ENCODE measurements at places on chromosomes 6 and 20. TPM values are rescaled to one million over a fixed set of nuclear protein-coding genes. Genes with fewer than 3 reads are reported as not detected.

DNA sequence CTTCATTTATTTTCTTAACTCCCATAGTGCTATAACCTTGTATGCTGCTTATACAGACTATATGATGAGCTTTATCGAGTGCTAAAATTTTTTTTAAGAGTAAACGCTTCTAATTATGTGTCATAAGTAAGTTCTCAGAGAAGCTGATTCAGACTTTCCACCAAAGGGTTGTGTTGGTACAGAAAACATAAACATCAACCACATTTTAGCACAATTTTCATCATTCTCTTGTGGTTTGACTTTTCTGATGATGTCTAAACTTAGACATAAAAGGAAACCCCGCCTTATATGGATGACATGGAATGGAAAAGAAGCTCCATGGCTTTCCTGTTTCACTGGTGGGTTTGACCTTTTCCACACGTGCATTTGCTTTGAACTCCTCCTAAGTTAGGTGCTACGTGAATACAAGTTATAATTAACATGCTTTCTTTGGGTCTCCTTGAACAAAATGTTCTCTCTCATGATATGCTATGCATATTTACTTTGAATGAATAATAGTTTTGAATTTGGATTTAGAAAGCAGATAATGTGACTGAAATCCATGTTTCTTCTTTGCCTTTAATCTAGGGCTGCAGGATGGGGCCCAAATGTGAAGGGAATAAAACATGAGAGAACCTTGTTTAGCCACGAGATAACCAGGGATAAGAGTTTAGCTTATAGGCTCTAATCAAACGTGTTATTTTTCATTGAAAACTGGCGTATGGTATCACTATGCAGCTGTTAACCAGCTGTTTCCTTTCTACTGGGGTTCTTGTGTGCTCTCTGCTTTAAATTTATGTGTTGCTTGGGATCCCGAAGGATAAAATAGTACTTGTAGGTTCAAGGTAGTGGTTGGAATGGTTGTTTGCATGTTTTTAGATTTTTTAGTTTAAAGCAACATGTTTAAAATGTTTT is 127.1 kb upstream of the AHI1 start:
- no peaks in the 10 kb centered on the region for H3K36me3 ChIP-seq
- H3K4me3 ChIP-seq: no peak overlapping the region
- no peaks in the 10 kb centered on the region for H3K27me3 ChIP-seq
- H3K4me1 ChIP-seq: no peaks in the 10 kb centered on the region
- DNase-seq: no peak

DNA sequence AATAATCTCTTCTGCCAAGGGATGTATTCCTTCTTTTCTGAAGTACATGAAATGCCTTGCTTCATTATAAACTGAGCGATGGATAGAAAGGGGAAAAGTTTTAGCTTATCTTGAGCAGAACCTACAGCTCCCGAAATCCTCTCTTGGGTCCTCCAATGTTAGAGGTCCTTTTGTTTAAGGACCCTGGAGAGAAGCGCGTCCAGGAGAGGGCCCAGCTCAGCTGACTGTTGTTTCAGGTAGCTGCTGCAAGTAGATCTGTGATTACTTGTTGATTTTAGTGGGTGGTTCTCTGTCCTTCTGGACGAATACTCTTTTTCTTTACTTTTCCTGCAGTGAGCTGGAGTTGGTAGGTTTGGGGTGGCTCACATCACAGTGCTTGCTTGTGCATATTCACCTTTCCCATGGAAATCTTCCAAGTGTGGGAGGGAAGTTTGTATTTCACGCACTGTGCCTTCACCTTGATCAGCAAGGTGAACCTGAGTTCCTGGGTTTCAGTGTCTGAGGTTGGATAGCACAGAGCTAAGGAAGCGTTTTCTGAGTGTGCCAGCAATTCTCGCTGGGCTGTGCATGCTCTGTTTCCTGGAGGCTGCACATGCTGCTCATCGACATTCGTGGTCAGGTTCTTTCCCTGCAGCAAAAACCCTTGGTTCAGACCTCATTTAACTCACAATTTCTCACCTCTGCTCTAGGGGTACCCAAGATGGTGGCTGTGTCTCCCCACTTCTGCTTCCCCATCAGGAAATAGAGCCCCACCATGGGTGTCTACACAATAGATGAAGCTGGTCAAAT is 176.3 kb downstream of the JARID2 start:
- no peak overlapping the region for H3K27ac ChIP-seq
- H3K4me1 ChIP-seq: peaks cover 2% of the 10 kb centered on the region

GRCh38 chr6:139324301-139324555 is 32.4 kb upstream of the TXLNB start:
- no peaks in the 10 kb centered on the region for H3K36me3 ChIP-seq
- H3K4me3 ChIP-seq: no peak overlapping the region
- H3K4me1 ChIP-seq: no peaks in the 10 kb centered on the region
- no peak overlapping the region for H3K27ac ChIP-seq
- no peaks in the 10 kb centered on the region for H3K27me3 ChIP-seq

- no peaks in the 10 kb centered on the region for H3K36me3 ChIP-seq
- no peak overlapping the region for H3K27ac ChIP-seq
- H3K27me3 ChIP-seq: no peaks in the 10 kb centered on the region
- H3K4me3 ChIP-seq: no peak overlapping the region
These were observed 88.3 kb downstream of the IYD start for GRCh38 chr6:150456902-150457643.

DNA sequence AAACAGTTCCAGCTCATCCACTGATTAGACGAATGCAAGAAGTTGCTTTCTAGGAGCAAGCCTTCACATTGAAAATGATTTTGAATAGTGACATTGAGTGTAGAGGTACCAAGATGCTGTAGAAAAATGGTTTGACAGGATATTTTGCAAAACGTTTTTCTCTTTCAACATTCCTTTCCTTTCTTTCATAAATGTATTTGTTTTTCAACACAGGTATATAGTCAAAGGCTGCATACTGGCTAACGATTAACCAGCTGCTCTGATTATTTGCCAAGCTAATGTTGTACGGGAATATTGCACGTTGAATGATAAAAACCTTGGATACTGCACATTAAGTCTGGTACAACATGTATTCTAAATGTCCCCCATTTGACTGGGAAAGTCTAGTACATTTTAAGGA is 78.8 kb upstream of the TENT5A start:
- no peaks in the 10 kb centered on the region for H3K4me1 ChIP-seq
- H3K4me3 ChIP-seq: no peak overlapping the region
- no peaks in the 10 kb centered on the region for H3K27me3 ChIP-seq
- no peaks in the 10 kb centered on the region for H3K36me3 ChIP-seq
- no peak overlapping the region for H3K27ac ChIP-seq

- DNase-seq: no peak
- no peaks in the 10 kb centered on the region for H3K27me3 ChIP-seq
- no peaks in the 10 kb centered on the region for H3K36me3 ChIP-seq
These were observed 10.8 kb upstream of the POU3F2 start for GRCh38 chr6:98823428-98824161.

- no peak overlapping the region for H3K4me3 ChIP-seq
- H3K27ac ChIP-seq: no peak overlapping the region
- no peak for DNase-seq
- H3K36me3 ChIP-seq: no peaks in the 10 kb centered on the region
- H3K27me3 ChIP-seq: no peaks in the 10 kb centered on the region
- no peaks in the 10 kb centered on the region for H3K4me1 ChIP-seq
These were observed 31.3 kb downstream of the PPP1R3G start for GRCh38 chr6:5116243-5116991.

- no peaks in the 10 kb centered on the region for H3K36me3 ChIP-seq
- no peaks in the 10 kb centered on the region for H3K4me1 ChIP-seq
- no peaks in the 10 kb centered on the region for H3K27me3 ChIP-seq
- H3K4me3 ChIP-seq: no peak overlapping the region
- no peak overlapping the region for H3K27ac ChIP-seq
- no peak for DNase-seq
These were observed 146.1 kb downstream of the EDN1 start for GRCh38 chr6:12436224-12436623.

DNA sequence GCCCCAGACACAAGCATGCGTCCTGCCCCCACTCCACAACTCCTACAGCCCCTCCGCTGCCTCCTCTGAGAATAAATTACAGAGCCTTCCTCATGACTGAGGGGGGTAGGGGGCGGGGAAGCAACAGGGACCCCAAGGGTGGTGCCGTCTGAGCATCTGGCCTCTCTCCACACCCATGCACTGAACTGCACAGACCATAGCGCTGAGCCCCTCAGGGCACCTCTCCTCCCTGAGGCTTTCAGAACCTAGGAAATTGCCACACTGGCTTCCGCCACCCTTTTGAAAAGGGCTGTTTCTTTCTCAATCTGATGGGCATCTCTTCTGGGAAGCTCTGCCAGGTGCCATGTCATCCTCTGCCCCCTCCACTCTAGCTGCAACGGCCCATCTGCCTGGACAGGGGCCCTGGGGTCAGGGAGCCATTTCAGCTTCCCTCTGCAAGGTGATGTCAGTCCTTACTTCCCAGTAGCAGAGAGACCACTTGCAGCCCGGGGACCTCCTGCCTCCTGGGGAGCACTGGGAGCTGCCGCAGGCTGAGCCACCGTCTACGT is 2.5 kb downstream of the CST7 start:
- H3K4me1 ChIP-seq: no peaks in the 10 kb centered on the region
- H3K36me3 ChIP-seq: no peaks in the 10 kb centered on the region
- H3K27me3 ChIP-seq: no peaks in the 10 kb centered on the region
- H3K27ac ChIP-seq: no peak overlapping the region

- no peaks in the 10 kb centered on the region for H3K4me1 ChIP-seq
- no peak overlapping the region for H3K4me3 ChIP-seq
- DNase-seq: no peak
- H3K27me3 ChIP-seq: no peaks in the 10 kb centered on the region
- no peak overlapping the region for H3K27ac ChIP-seq
These were observed 47.7 kb downstream of the MMUT start for GRCh38 chr6:49415358-49415757.

DNA sequence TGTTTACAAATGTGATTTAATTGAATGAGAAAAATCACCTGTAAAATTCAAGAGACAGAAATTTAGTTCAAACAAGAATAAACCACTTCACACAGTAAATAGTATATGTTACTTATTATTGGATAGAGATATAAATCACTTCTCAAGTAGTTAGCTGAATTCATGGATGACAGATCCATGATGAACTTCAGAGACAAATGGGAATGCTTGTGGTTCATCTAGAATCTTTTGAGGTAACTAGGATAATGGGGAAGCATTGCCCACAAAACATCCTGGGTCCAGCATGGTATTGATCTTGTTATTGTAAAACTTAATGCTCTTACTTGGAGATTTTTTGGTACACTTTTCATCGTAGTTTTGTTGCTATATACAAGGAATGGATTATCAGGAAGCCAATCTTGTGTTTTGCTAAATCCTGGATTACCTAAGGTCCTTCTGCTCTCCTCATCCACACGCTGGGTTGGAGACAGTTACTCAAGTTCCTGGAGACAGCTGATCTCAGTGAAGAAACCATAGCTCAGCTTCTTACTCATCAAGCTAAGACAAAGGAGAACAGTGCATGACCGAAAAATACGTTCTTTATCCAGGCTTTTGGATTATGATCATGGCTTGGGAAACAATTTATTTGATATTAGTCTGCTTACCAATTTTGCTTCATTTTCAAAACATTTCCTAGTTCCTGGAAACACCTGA is 142.5 kb upstream of the PREP start:
- H3K36me3 ChIP-seq: no peaks in the 10 kb centered on the region
- no peak overlapping the region for H3K27ac ChIP-seq
- H3K4me3 ChIP-seq: no peak overlapping the region
- no peaks in the 10 kb centered on the region for H3K4me1 ChIP-seq

DNA sequence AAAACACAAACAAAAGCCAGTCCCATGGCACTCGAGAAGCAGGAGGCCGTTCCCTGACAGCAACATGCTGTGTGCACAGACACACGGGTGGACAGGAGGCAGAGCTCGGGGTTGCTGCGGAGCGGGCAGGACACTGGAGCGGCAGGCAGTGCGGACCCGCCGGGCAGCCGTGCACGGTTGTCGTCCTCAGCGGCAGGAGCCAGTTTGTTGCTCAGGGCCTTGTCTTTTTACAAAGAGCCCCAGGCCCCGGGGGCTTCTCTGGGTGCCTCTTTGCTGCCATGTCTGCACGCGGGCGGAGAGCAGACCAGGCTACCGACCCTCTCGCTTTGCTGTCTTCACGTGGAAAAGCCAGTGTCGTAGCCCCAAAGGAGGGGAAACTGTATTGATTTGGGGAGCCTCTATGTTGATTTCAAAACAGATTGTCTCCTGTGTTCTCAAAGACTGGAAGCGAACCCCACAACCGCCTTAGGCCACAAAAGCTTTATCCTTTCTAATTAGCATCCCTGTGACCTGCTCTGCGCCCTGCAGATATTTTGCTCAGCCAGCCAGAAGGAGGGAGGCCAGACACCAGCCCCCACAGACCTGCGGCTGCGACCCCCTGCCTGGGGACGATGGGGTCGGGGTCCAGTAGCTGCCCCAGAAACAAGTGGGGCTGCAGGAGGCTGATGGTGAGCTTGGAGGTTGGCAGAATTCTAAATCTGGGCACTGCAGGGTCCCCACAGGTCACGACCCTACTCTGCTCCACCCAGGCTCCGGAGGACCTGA is 50.2 kb downstream of the ERMARD start:
- no peaks in the 10 kb centered on the region for H3K36me3 ChIP-seq
- H3K27me3 ChIP-seq: no peaks in the 10 kb centered on the region
- no peak for DNase-seq
- H3K27ac ChIP-seq: no peak overlapping the region
- H3K4me3 ChIP-seq: no peak overlapping the region

DNA sequence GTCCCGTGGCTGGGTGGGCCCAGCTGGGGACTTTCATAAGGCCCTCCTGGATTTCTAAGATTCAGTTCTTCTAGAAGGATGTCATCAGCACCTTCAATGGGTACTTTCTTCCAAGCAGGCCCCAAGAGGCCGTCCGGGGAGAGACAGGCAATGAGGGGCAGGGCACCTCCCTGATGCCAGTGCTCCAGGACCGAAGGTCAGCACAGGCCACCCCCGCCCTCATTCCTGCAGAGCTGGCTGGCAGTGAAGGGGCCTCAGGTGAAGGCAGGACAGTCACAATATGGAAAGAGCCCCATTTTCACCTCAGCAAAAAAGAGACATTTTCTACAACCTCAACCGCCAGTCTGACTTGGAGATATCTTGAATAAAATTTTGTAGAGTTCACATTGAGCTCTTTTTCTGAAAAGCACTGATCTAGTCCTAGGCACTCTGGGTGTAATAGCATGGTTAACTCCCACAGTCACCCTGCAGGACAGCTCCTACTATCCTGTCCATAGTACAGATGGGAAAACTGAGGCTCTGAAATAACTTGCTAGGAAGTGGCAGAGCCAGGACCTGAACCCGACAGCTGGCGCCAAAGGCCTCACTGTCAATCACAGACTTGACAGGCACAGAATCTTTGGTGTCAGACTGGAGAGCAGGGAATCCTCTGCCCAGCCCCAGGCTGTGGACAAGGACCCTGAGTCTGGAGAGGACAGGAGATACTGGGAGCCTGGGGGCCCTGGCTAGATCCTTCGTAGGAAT is 50.3 kb downstream of the RRBP1 start:
- no peak overlapping the region for H3K27ac ChIP-seq
- H3K27me3 ChIP-seq: no peaks in the 10 kb centered on the region
- H3K36me3 ChIP-seq: no peaks in the 10 kb centered on the region
- peaks cover 26% of the 10 kb centered on the region for H3K4me1 ChIP-seq
- H3K4me3 ChIP-seq: no peak overlapping the region

GRCh38 chr6:5712349-5713215 is 294.1 kb downstream of the NRN1 start:
- H3K4me1 ChIP-seq: no peaks in the 10 kb centered on the region
- no peak overlapping the region for H3K4me3 ChIP-seq
- H3K27me3 ChIP-seq: no peaks in the 10 kb centered on the region
- no peak for DNase-seq
- H3K36me3 ChIP-seq: no peaks in the 10 kb centered on the region

The PLEKHG1 gene
- 14.2 TPM for total RNA-seq

The MOXD1 gene
- 0.77 TPM for total RNA-seq

The MUCL3 gene
- not detected for total RNA-seq

The LAMP5 gene
- total RNA-seq: 0.91 TPM

The ENPP3 gene
- 1.1 TPM for total RNA-seq

The C6orf141 gene
- total RNA-seq: 2.5 TPM

The DCDC2 gene
- total RNA-seq: not detected

The WFDC2 gene
- 18.9 TPM for total RNA-seq

The NOX3 gene
- total RNA-seq: not detected

The C6orf163 gene
- 2.4 TPM for total RNA-seq

The NDRG3 gene
- 24.1 TPM for total RNA-seq

Data from ovary (tissue), 10 donors.